Activated gamma-delta T cell treated with Interleukin-2 at 50 U/mL for 16 hours (primary cell): ENCODE measurements at places on chromosomes 3 and 15.

DNA sequence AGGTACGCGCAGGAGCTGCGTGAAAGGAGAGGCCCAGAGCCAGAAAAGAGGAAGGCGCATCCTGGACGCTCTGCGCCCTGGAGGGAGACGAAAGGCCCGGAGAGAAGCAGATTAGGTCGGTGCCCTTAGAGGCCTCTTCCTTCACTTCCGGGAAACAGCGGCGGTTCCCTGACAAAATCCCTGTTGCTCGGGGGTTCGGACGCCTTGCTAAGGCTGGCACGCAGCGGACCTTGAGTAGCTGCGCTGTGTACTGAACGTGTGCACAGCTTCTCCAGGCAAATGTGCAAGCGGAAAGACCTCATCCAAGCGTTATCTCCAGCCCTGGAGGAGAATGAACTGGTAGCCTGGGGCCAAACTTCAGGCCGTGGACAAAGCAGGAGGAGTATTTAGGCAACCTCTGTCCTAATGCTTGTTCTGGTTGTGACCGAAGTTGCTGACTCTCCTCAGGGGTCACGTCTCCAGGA lies 3.0 kb upstream of the SOX14 start:
- no peak for DNase-seq

DNA sequence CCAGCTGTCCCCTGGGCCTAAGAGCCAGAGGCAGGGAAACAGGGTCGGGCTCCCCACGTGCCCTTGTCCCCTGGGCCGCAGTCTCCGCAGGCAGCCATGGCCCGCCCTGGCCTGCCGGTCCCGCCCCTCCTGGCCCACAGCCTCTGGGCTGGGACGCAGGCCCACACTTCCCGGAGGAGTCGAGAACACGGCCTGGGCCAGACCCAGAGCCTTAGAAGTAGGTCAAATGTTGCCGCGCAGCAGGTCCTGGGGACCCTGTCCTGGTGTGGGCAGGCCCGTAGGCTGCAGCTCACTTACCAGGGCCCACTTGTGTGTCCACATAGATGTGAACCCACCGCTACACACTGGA lies 4.3 kb upstream of the MYL3 start:
- no peak for DNase-seq

- no peak for DNase-seq
Measured at GRCh38 chr15:32747921-32748342, 30.1 kb downstream of the GREM1 start.

GRCh38 chr3:53490459-53490968 lies 3.9 kb upstream of the CACNA1D start:
- no peak for DNase-seq

- DNase-seq, result no peak
Measured at GRCh38 chr15:100645671-100646070, 43.3 kb downstream of the ASB7 start.

DNA sequence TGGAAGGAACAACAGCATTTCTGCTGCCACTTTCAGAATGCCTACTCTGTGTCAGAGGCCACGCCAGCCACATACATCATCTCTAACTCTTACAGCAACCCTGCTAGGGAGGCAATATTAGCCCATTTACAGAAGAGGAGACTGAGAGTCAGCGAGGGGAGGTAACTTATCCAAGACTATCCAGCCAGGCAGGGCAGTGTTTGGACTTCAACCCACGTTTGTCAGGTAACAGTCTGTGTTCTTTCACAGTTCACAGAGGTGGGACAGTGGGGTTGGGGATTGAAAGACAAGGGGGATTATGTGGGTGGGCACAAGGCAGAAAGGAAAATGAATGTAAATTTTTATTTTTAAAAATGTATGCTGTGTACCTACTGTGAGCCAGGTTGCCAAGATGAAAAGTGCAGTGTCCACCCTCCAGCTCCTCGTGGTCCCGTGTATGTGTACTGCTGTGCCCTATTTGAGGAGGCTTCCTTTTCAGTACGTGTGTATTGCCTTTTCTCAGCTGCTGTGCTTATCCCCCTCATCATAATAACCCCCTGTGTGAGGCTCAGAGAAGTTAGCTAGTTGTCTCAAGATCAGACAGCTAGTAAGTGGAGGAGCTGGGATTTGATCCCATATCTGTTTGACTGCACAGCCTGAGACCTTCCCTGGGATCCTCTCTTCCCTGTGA lies 16.5 kb upstream of the ATP2B2 start:
- no peak for DNase-seq

DNA sequence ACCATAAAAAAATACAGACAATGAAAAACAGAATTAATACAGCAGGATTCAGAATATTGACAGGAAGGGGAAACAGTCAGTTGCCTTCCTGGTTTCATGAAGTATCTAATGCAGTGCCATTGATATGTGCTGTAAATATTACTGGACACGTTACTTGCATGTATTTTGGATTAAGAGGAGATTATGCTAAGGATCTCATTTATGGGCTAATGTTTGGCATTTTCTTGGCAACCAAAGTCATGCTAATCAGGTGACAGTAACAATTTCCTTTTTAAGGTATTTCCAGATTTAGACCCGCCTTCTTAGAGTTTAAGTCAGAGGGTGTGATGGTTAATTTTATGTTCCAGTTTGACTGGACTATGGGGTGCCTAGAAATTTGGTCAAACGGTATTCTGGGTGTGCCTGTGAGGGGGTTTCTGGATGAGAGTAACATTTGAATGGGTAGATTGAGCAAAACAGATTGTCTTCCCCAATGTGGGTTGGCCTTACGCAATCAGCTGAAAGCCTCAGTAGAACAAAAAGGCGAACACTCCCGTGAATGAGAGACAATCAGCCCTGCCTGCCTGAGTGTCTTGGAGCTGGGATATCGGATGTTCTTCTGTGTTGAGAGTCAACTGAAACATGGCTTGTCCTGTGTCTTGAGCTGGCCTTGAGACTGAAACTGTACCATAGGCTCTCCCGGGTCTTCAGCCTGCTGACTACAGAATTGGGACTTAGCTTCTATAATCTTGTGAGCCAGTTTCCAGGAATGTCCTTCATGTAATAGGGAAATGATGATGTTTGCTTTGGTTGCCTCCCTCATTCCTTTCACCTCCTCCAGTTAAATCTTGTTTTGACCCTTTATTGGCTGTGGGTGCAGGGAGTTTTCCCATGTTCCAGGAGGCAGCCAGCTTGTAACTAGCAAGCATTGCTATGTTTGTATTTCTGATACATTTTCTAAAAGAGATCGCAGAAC lies 10.5 kb downstream of the SQOR start:
- DNase-seq, result no peak

DNA sequence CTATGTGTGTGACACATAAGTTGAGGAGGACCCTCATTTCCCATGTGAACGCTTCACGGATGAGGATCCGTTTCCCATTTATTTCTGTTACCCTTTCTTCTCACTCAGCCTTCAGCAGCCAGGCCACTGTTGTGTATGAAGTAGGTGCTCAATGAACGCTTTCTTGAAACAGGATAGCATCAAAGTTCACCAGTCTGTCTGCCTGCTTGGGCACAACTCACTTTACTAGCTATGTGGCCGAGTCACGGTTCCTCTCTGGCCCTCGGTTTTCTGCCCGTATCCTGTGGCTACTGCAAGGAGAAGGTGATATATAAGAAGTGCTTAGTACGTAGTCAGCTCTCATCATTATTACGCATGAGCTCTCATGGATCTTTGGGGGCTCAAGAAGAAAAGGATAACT lies 22.4 kb downstream of the ACSBG1 start:
- no peak for DNase-seq

DNA sequence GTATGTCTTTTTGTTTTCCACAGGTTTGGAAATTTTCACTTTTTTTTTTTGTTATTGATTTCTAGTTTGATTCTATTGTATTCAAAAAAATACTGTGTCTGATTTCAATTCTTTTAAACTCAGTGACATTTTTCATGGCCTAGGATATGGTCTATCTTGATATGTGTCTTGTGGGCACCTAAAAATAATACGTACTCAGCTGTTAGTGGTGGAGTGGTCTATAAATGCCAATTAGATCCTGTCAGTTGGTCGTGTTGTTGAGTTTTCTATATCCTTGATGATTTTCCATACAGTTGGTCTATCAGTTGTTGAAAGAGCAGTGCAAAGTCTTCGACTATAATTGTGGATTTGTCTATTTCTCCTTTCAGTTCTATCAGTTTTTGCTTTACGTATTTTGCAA lies 61.7 kb downstream of the LSM3 start:
- no peak for DNase-seq

GRCh38 chr3:13276438-13277195 lies 143.5 kb downstream of the NUP210 start:
- DNase-seq, result no peak

GRCh38 chr3:101878589-101878988 lies 29.3 kb downstream of the NFKBIZ start:
- no peak for DNase-seq

GRCh38 chr15:54288049-54288448 lies 309.8 kb downstream of the UNC13C start:
- DNase-seq, result no peak

DNA sequence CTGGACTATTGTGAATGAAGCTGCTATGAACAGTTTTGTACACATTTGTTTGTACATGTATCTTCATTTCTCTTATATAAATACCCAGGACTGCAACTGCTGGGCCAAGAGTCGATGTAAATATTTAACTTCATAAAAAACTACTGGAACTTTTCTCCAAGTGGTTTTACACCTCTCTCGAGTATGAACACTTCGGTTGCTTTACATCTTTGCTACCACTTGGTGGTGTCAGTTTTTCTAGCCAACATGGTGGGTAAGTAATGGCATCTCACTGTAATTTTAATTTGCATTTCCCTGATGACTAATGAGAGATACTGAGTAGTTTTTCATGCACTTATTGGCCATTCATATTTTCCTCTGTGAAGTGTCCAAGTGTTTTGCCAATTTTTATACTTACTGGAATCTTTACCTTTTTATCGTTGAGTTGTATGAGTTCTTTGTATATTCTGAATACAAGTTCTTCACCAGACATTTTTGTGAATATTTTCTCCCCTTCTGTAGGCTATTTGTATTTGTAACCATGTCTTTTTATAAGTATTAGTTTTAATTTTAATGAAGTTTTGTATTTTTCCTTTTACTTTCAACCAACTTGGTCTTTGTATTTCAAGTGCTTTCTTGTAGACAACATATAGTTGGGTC lies 44.4 kb downstream of the PCOLCE2 start:
- no peak for DNase-seq

GRCh38 chr3:140363801-140364200 lies 314.1 kb upstream of the TRIM42 start:
- no peak for DNase-seq
